Activated naive CD8-positive, alpha-beta T cell treated with anti-CD3 and anti-CD28 coated beads for 36 hours (primary cell): ENCODE measurements at places on chromosomes 7 and 10. TPM values are rescaled to one million over a fixed set of nuclear protein-coding genes. Genes with fewer than 3 reads are reported as not detected.

- no peaks in the 10 kb centered on the region for H3K36me3 ChIP-seq
- DNase-seq, result no peak
- H3K27ac ChIP-seq, result no peak overlapping the region
- no peak overlapping the region for H3K4me3 ChIP-seq
- H3K4me1 ChIP-seq, result no peaks in the 10 kb centered on the region
Observed at GRCh38 chr10:51106311-51106945, 32.1 kb downstream of the PRKG1 start.

GRCh38 chr10:50498465-50498864 lies 125.3 kb downstream of the SGMS1 start:
- H3K4me1 ChIP-seq, result peaks cover 46% of the 10 kb centered on the region
- no peak overlapping the region for H3K27ac ChIP-seq
- H3K36me3 ChIP-seq, result peaks cover 36% of the 10 kb centered on the region
- no peak overlapping the region for H3K4me3 ChIP-seq

TMEM196 gene
- total RNA-seq, result not detected

DNA sequence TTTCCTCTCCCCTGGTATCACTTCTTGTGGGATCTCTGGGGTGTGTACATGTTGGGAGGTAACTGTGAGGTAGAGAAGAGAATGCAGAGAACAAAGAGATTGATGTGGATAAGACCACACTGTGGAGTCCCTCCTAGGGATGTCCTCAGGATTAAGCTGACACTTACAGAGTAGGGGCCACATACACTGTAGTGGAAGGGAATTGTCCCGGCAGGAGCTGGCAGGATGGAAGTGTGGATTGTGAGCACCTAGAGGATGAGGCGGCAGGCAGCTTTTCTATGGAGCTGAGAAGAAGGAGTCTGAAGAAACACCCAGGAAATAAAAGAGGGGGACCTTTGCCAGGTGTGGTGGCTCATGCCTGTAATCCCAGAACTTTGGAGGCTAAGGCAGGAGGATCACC lies 13.5 kb downstream of the AGFG2 start:
- H3K4me3 ChIP-seq, result no peak overlapping the region
- peaks cover 42% of the 10 kb centered on the region for H3K36me3 ChIP-seq
- DNase-seq, result no peak
- no peaks in the 10 kb centered on the region for H3K27me3 ChIP-seq
- no peak overlapping the region for H3K27ac ChIP-seq
- H3K4me1 ChIP-seq, result peaks cover 32% of the 10 kb centered on the region

- H3K27me3 ChIP-seq, result peaks cover 40% of the 10 kb centered on the region
- DNase-seq, result no peak
- H3K27ac ChIP-seq, result no peak overlapping the region
- H3K4me3 ChIP-seq, result no peak overlapping the region
Observed at GRCh38 chr7:45435846-45436245, 138.3 kb upstream of the ADCY1 start.

CYP3A4 gene
- total RNA-seq, result not detected

CELF2 gene
- total RNA-seq, result 137 TPM

- H3K27me3 ChIP-seq, result no peaks in the 10 kb centered on the region
- DNase-seq, result no peak
- H3K27ac ChIP-seq, result no peak overlapping the region
- H3K36me3 ChIP-seq, result no peaks in the 10 kb centered on the region
Observed at GRCh38 chr10:88343761-88344484, 239.2 kb downstream of the RNLS start.

- no peak for DNase-seq
- no peaks in the 10 kb centered on the region for H3K27me3 ChIP-seq
- no peak overlapping the region for H3K27ac ChIP-seq
- no peaks in the 10 kb centered on the region for H3K36me3 ChIP-seq
- no peak overlapping the region for H3K4me3 ChIP-seq
- no peaks in the 10 kb centered on the region for H3K4me1 ChIP-seq
Observed at GRCh38 chr7:26843705-26844104, 20.7 kb downstream of the SKAP2 start.

DNA sequence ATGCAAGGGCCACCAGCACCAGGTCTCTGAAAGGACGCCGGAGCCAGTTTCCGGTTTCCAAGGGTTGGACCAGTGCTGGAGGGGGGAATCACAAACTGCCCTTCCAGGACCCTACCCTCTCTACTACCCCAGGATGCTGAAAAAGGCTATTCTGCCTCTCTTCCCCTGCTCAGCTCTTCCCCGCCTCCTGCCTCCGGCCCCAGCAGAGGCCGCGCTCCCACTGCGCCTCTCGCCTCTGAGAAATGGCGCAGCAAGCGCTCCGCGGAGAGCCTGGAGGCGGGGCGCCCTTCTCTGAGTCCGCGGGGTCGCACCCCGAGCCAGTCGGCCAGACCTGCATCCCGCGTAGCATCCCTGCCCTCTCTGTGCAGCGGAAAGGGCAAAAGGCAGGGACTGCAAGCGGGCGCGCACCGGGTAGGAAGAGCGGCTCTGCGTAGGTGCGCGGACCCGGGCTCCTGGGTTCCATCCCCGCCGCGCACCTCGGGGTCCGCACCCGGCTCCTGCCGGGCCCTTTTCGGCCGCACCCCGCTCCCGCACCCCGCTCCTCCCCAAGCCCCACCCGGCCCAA lies 476 bp upstream of the RET start:
- DNase-seq, result no peak
- no peak overlapping the region for H3K27ac ChIP-seq
- no peak overlapping the region for H3K4me3 ChIP-seq
- H3K27me3 ChIP-seq, result peaks cover 37% of the 10 kb centered on the region
- H3K36me3 ChIP-seq, result no peaks in the 10 kb centered on the region
- H3K4me1 ChIP-seq, result peaks cover 3% of the 10 kb centered on the region

- H3K27me3 ChIP-seq, result no peaks in the 10 kb centered on the region
- DNase-seq, result no peak
- no peaks in the 10 kb centered on the region for H3K36me3 ChIP-seq
- no peaks in the 10 kb centered on the region for H3K4me1 ChIP-seq
Observed at GRCh38 chr10:96211764-96212163, 59.6 kb downstream of the BLNK start.

HOXA1 gene
- total RNA-seq, result 0.35 TPM

GRCh38 chr10:121438333-121438732 lies 159.9 kb downstream of the FGFR2 start:
- no peaks in the 10 kb centered on the region for H3K4me1 ChIP-seq
- H3K27me3 ChIP-seq, result no peaks in the 10 kb centered on the region
- no peak for DNase-seq
- H3K27ac ChIP-seq, result no peak overlapping the region
- H3K4me3 ChIP-seq, result no peak overlapping the region

GRCh38 chr10:76868098-76868977 lies 769.3 kb downstream of the KCNMA1 start:
- no peak for DNase-seq
- H3K27me3 ChIP-seq, result peaks cover 6% of the 10 kb centered on the region
- H3K4me1 ChIP-seq, result no peaks in the 10 kb centered on the region
- H3K4me3 ChIP-seq, result no peak overlapping the region

- H3K4me1 ChIP-seq, result peaks cover 11% of the 10 kb centered on the region
- H3K27me3 ChIP-seq, result peaks cover 83% of the 10 kb centered on the region
- H3K4me3 ChIP-seq, result peak overlapping the region; percentile 59
- DNase-seq, result peak; percentile 46
- H3K36me3 ChIP-seq, result no peaks in the 10 kb centered on the region
Observed at GRCh38 chr10:33334805-33335550, 511 bp upstream of the NRP1 start.

DNA sequence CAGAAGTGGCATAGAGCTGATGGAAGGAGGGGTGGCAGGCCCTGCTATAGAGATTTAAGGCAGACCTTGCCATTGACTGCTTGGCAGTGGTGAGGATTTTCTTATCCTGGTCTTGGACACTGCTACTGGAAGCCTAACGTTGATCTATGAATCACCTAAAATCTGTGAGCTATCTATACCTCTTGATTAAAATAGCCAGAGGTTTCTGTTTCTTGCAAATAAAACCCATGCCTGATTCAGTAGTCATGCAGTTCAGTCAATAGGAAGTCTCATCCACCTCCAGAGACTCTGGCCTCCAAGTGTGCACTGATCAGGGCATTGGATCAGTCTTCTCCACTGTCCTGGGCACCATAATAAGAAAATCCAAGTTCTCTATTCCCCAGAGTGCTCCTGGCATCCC lies 286.5 kb downstream of the PTEN start:
- H3K4me3 ChIP-seq, result no peak overlapping the region
- H3K4me1 ChIP-seq, result peaks cover 7% of the 10 kb centered on the region
- no peak overlapping the region for H3K27ac ChIP-seq
- no peaks in the 10 kb centered on the region for H3K27me3 ChIP-seq
- peaks cover 13% of the 10 kb centered on the region for H3K36me3 ChIP-seq
- no peak for DNase-seq

KMT2E gene
- 58.0 TPM for total RNA-seq

- no peak overlapping the region for H3K4me3 ChIP-seq
- no peak overlapping the region for H3K27ac ChIP-seq
- no peaks in the 10 kb centered on the region for H3K36me3 ChIP-seq
- DNase-seq, result no peak
- no peaks in the 10 kb centered on the region for H3K27me3 ChIP-seq
- no peaks in the 10 kb centered on the region for H3K4me1 ChIP-seq
Observed at GRCh38 chr7:12741951-12742575, 54.6 kb downstream of the ARL4A start.

GRCh38 chr7:371779-372545 lies 82.0 kb downstream of the FOXL3 start:
- peak overlapping the region; percentile 11 for H3K27ac ChIP-seq
- no peak for DNase-seq
- H3K36me3 ChIP-seq, result no peaks in the 10 kb centered on the region
- H3K4me3 ChIP-seq, result no peak overlapping the region
- no peaks in the 10 kb centered on the region for H3K27me3 ChIP-seq
- peaks cover 3% of the 10 kb centered on the region for H3K4me1 ChIP-seq

DNA sequence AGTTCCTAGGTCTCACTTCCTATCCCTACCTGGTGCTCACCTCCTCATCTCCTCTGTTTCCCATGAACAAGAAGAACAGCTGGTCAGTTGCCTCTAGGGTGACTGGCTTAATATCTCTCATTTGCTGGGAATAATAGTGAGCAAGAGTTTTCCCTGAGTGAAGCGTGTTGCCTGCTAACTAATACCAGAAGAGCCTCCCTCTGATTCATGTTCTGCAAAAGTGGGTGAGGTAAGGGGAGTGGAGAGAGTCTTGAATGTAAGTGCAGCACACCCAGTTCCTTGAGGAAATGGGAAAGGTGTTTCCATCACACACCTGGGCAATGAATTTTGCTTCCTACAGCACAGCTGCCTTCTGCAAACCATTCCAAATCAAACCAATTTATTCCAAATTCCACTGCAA lies 29.6 kb downstream of the FZD1 start:
- no peak overlapping the region for H3K4me3 ChIP-seq
- no peaks in the 10 kb centered on the region for H3K36me3 ChIP-seq
- H3K27me3 ChIP-seq, result peaks cover 8% of the 10 kb centered on the region
- no peak overlapping the region for H3K27ac ChIP-seq
- no peak for DNase-seq

NRP1 gene
- total RNA-seq, result 0.19 TPM

DNA sequence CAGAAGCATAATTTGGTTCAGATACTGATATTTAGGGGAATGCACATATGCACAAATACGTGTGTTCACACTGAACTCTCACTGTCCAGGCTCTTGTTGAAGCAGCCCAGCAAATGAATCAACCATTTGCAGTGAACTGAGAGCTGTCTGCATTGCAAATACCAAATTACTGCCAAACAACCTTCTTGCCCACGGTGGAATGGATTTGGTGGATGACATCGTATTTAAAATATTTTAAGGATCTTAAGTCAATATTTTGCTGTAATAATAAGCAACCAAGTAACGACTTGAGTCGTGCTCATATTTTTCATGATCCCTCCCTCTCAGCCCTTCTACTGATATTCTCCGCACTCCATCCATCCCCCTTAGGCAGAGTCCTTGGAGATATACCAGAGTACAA lies 107.9 kb upstream of the FEZF1 start:
- no peaks in the 10 kb centered on the region for H3K27me3 ChIP-seq
- H3K36me3 ChIP-seq, result no peaks in the 10 kb centered on the region
- H3K27ac ChIP-seq, result no peak overlapping the region

GRCh38 chr7:132610995-132611394 lies 34.7 kb upstream of the PLXNA4 start:
- peaks cover 9% of the 10 kb centered on the region for H3K27me3 ChIP-seq
- H3K4me3 ChIP-seq, result no peak overlapping the region
- no peak overlapping the region for H3K27ac ChIP-seq
- no peak for DNase-seq

TFR2 gene
- 10.9 TPM for total RNA-seq

GRCh38 chr7:32779167-32779566 lies 112.4 kb downstream of the KBTBD2 start:
- peaks cover 4% of the 10 kb centered on the region for H3K27me3 ChIP-seq
- no peak overlapping the region for H3K4me3 ChIP-seq
- no peaks in the 10 kb centered on the region for H3K36me3 ChIP-seq
- DNase-seq, result no peak

DNA sequence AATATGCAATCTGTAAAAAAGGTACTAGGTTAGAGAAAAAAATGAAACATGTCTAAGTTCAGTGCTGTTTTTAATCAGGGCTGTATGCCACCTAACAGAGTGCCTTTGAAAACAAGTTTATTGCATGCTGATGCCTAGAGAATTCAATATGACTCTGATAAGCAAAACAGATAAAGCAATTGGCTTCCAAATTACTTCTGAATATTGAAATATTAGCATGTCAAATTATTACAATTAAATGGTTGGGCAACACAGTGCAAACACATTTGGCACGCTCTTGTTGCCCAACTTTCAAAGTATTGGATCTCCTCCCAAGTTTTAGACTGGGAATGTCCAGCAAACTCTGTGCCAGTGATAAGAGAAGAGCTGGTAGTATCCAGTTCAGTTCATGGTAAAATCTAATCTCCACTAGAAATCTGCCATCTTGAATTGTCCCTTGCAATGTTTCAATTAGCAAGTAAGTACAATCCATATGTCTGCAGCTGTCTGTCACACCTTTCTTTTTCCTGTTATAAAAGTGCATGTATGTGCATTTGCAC lies 65.2 kb upstream of the FAM133B start:
- peaks cover 32% of the 10 kb centered on the region for H3K4me1 ChIP-seq
- no peak overlapping the region for H3K27ac ChIP-seq
- no peaks in the 10 kb centered on the region for H3K27me3 ChIP-seq
- no peak overlapping the region for H3K4me3 ChIP-seq

- H3K36me3 ChIP-seq, result peaks cover 72% of the 10 kb centered on the region
- DNase-seq, result no peak
- H3K27ac ChIP-seq, result no peak overlapping the region
- no peaks in the 10 kb centered on the region for H3K4me1 ChIP-seq
- no peaks in the 10 kb centered on the region for H3K27me3 ChIP-seq
Observed at GRCh38 chr10:42304341-42304740, 334.0 kb downstream of the ZNF33B start.
